H9 (cell line): ENCODE measurements at places on chromosomes 11 and 22. TPM values are rescaled to one million over a fixed set of nuclear protein-coding genes. Genes with fewer than 3 reads are reported as not detected.
A peak's percentile ranks its signal among the peaks of the same experiment; 100 is the strongest.

- H3K4me3 ChIP-seq = no peak overlapping the region
- DNase-seq = no peak
- H3K36me3 ChIP-seq = no peaks in the 10 kb centered on the region
- no peak overlapping the region for H3K27ac ChIP-seq
- H3K27me3 ChIP-seq = no peaks in the 10 kb centered on the region
- H3K4me1 ChIP-seq = no peaks in the 10 kb centered on the region
Measured at GRCh38 chr11:77200351-77201268, 72.6 kb downstream of the MYO7A start.

DNA sequence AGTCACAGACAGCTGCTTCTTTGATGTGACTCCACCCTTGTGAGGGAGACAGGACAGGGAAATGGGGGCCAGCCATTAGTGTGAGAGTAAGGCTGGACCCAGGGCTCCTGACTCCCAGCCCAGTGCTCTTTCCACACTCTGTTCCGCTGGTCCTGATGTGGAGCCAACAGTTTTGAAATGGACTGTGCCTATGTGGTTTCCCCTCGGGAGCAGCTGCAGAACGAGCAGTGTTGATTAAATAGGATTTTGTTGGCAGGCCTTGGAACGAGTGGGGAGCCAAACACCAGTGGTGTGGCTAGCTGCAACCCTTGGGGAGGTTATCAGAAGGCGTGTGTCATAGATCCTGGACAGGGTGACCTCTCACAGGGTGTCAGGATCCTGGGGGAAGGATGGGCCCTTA, 66.5 kb upstream of the AMPD3 start:
- no peak overlapping the region for H3K27ac ChIP-seq
- H3K4me1 ChIP-seq = no peaks in the 10 kb centered on the region
- DNase-seq = no peak

- H3K27ac ChIP-seq = peak overlapping the region; percentile 68
- peaks cover 12% of the 10 kb centered on the region; the same call in 1 of the 2 replicates for H3K4me1 ChIP-seq
- H3K36me3 ChIP-seq = peaks cover 39% of the 10 kb centered on the region
Measured at GRCh38 chr11:61967924-61968757, 707 bp upstream of the FTH1 start.

GRCh38 chr11:96341211-96342013, 1.6 kb downstream of the MAML2 start:
- DNase-seq = peak; percentile 61
- no peak overlapping the region for H3K27ac ChIP-seq
- H3K4me3 ChIP-seq = peak overlapping the region; percentile 84
- peaks cover 16% of the 10 kb centered on the region for H3K4me1 ChIP-seq
- H3K36me3 ChIP-seq = no peaks in the 10 kb centered on the region

- no peak overlapping the region for H3K27ac ChIP-seq
- DNase-seq = no peak
- no peaks in the 10 kb centered on the region for H3K36me3 ChIP-seq
- 0 out of 2 replicates have a peak, but pooled peaks cover 2% of the 10 kb centered on the region for H3K27me3 ChIP-seq
Measured at GRCh38 chr22:39300186-39300830, 19.1 kb downstream of the RPL3 start.

- H3K36me3 ChIP-seq = no peaks in the 10 kb centered on the region
- no peak for DNase-seq
- H3K27ac ChIP-seq = no peak overlapping the region
- H3K4me1 ChIP-seq = peaks cover 11% of the 10 kb centered on the region; the same call in 1 of the 2 replicates
- H3K4me3 ChIP-seq = no peak overlapping the region
Measured at GRCh38 chr11:92711926-92712325, 257.5 kb upstream of the MTNR1B start.

DNA sequence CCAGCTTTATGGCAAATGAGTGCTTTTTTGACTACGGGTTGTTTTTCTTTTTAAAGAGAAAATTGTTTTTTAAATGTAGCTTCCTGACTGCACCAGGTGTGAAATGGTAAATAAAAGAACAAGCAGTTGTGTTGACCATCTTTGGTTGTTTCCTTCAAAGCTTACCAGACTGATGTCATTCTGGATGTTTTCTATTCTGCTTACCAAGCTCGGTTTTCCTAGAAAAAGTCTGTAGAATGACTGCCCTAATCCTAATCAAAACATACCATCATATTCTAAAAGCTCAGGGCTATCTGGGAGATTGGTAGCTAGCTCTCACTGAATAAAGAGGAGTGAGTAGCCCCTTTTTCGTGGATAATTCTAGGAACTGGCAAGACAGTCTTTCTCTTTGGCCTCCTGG, 77.7 kb downstream of the GAB2 start:
- H3K27ac ChIP-seq = no peak overlapping the region
- H3K4me1 ChIP-seq = no peaks in the 10 kb centered on the region
- H3K36me3 ChIP-seq = peaks cover 4% of the 10 kb centered on the region; the same call in 1 of the 2 replicates
- H3K27me3 ChIP-seq = no peaks in the 10 kb centered on the region
- DNase-seq = no peak

DNA sequence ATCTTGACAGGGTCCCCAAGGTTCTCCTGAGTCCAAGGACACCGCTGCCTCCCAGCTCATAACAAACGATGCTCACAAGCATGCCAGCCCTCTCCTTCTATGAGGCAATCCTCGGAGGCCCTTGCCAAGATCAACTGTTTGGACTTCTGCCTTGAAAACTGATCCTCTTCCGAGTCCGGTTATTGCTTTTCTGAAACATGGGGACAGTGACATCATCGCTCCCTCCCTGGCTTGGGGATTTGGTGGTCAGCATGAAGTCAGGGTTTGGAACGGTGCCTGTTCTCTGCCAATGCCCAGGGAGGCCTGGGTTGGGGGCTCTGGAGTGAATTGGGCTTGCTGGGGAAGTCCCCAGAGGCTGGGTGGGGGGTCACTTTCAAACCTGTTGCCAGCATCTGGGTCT, 149.3 kb downstream of the FBXO7 start:
- H3K4me1 ChIP-seq = peaks cover 3% of the 10 kb centered on the region; the same call in 1 of the 2 replicates
- no peak overlapping the region for H3K27ac ChIP-seq
- H3K27me3 ChIP-seq = no peaks in the 10 kb centered on the region
- H3K36me3 ChIP-seq = peaks cover 3% of the 10 kb centered on the region; the same call in 2 of the 3 replicates
- no peak overlapping the region for H3K4me3 ChIP-seq

GRCh38 chr11:14300661-14301304, 58.2 kb downstream of the RRAS2 start:
- DNase-seq = peak; percentile 75
- peaks cover 4% of the 10 kb centered on the region; the same call in 1 of the 2 replicates for H3K36me3 ChIP-seq
- H3K27me3 ChIP-seq = no peaks in the 10 kb centered on the region
- peaks cover 8% of the 10 kb centered on the region; the same call in 1 of the 2 replicates for H3K4me1 ChIP-seq
- H3K4me3 ChIP-seq = no peak overlapping the region

- H3K27ac ChIP-seq = no peak overlapping the region
- peaks cover 2% of the 10 kb centered on the region; the same call in 1 of the 2 replicates for H3K4me1 ChIP-seq
- H3K36me3 ChIP-seq = peaks cover 41% of the 10 kb centered on the region
- H3K27me3 ChIP-seq = no peaks in the 10 kb centered on the region
- no peak for DNase-seq
- peak overlapping the region; percentile 91 for H3K4me3 ChIP-seq
Measured at GRCh38 chr11:841981-842369, 354 bp downstream of the POLR2L start.

GRCh38 chr11:93287434-93287833, 43.1 kb upstream of the DEUP1 start:
- H3K27ac ChIP-seq = no peak overlapping the region
- no peaks in the 10 kb centered on the region for H3K27me3 ChIP-seq
- H3K4me3 ChIP-seq = no peak overlapping the region
- no peaks in the 10 kb centered on the region for H3K36me3 ChIP-seq
- no peak for DNase-seq

- H3K36me3 ChIP-seq = peaks cover 6% of the 10 kb centered on the region
- no peak overlapping the region for H3K4me3 ChIP-seq
- DNase-seq = peak; percentile 73
- no peaks in the 10 kb centered on the region for H3K27me3 ChIP-seq
- peaks cover 4% of the 10 kb centered on the region; the same call in 1 of the 2 replicates for H3K4me1 ChIP-seq
Measured at GRCh38 chr22:41857155-41857859, 24.4 kb downstream of the SREBF2 start.

GRCh38 chr22:36846271-36846670, 14.5 kb upstream of the NCF4 start:
- no peaks in the 10 kb centered on the region for H3K36me3 ChIP-seq
- no peak overlapping the region for H3K27ac ChIP-seq
- DNase-seq = no peak
- H3K4me1 ChIP-seq = no peaks in the 10 kb centered on the region
- H3K27me3 ChIP-seq = no peaks in the 10 kb centered on the region; the same call in 1 of the 2 replicates
- no peak overlapping the region for H3K4me3 ChIP-seq

GRCh38 chr11:47369676-47370075, 8.7 kb downstream of the SPI1 start:
- no peak for DNase-seq
- H3K4me1 ChIP-seq = no peaks in the 10 kb centered on the region
- H3K4me3 ChIP-seq = no peak overlapping the region
- no peak overlapping the region for H3K27ac ChIP-seq

- peaks cover 4% of the 10 kb centered on the region; the same call in 1 of the 2 replicates for H3K4me1 ChIP-seq
- no peak overlapping the region for H3K27ac ChIP-seq
- no peak overlapping the region for H3K4me3 ChIP-seq
- no peaks in the 10 kb centered on the region for H3K36me3 ChIP-seq
- DNase-seq = no peak
Measured at GRCh38 chr11:72598466-72598865, 75.8 kb downstream of the PDE2A start.

DNA sequence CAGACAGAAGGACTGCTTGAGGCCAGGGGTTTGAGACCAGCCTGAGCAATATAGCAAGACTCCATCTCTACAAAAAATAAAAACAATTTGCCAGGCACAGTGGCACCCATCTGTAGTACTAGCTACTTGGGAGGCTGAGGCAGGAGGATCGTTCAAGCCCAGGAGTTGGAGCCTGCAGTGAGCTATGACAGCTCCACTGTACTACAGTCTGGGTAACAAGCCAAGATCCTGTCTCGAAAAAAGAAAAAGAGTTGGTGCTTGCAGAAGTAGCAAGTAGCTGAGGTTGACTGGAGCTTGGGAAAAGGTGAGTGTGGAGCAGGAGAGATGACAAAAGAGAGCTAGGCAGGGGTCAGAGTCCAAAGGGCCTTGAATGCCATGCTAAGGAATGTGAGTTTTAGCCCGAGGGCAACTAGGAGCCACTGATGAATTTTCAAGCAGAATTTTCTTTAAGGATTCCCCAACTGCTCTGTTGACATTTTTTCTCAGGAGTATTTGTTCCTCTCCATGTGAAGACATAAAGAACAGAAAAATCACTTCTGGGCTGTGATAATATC, 3.1 kb downstream of the AP1B1 start:
- no peak overlapping the region for H3K27ac ChIP-seq
- H3K27me3 ChIP-seq = no peaks in the 10 kb centered on the region
- no peaks in the 10 kb centered on the region for H3K36me3 ChIP-seq

DNA sequence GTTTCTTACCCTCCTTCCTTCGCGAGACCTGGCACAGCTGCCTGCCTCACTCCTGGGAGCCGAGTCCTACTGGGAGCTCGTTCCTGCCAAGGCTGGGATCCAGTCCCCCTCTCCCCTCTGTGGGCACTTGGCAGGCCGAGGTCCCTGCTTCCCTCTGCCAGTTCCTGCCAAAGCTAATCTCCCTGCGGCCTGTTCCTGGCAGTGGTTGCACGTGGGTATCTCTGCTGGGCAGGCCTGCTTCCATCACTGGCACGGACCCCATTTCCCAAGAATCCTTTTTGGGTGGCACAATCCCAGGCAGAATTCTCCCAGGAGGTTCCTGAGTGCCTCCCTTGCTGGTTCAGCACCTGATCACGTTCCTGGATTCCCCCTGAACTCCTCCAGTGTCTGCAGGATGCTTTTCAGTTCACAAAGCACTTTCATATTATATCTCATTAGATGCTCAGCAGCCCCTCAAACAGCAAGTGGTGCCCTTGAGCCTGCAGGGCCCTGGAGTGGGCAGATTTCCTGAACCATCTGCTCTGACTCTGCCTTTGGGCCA, 96.5 kb downstream of the RRM1 start:
- DNase-seq = no peak
- peaks cover 2% of the 10 kb centered on the region; the same call in 1 of the 2 replicates for H3K27me3 ChIP-seq
- no peak overlapping the region for H3K27ac ChIP-seq
- no peak overlapping the region for H3K4me3 ChIP-seq

DNA sequence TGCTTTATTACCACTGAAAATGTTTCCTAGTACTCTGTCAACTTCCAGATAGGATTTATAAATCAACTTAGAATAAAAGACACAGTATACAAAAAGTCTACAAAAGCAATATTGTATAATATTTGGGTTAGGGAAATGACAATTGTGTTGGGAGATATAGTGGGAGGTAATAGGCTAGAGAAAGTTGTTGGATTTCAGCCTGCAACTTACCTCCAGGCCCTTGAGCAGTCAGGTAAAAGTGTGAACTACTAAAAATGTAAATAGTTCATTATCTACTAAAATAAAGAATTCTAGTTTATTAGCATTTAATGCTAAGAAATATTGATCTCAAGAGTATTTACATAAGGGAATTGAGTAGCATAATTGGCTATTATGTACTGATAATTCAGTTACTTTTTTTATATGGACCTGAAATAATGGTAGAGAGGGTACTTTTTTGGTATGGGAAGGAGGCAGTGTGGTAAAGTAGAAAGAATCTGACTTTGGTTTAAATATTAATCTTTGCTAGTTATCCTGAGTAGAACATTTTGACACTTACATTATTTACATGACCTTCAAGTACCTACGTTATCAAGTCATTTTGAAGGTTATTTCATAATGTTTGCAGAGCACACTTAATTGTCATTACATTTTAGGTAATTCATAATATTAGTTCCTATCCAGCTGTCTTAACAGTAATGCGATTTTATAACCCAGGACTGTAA, 55.0 kb downstream of the DYNC2H1 start:
- DNase-seq = no peak
- H3K36me3 ChIP-seq = no peaks in the 10 kb centered on the region
- H3K27me3 ChIP-seq = no peaks in the 10 kb centered on the region
- H3K27ac ChIP-seq = no peak overlapping the region
- no peaks in the 10 kb centered on the region for H3K4me1 ChIP-seq

GRCh38 chr22:30506507-30506968, 1.0 kb upstream of the SEC14L4 start:
- DNase-seq = no peak
- H3K27ac ChIP-seq = no peak overlapping the region
- no peaks in the 10 kb centered on the region for H3K27me3 ChIP-seq
- H3K4me3 ChIP-seq = no peak overlapping the region

GRCh38 chr22:42310291-42311015, 40.0 kb upstream of the TCF20 start:
- H3K36me3 ChIP-seq = no peaks in the 10 kb centered on the region
- H3K27me3 ChIP-seq = no peaks in the 10 kb centered on the region
- DNase-seq = no peak
- H3K27ac ChIP-seq = no peak overlapping the region
- no peak overlapping the region for H3K4me3 ChIP-seq

DNA sequence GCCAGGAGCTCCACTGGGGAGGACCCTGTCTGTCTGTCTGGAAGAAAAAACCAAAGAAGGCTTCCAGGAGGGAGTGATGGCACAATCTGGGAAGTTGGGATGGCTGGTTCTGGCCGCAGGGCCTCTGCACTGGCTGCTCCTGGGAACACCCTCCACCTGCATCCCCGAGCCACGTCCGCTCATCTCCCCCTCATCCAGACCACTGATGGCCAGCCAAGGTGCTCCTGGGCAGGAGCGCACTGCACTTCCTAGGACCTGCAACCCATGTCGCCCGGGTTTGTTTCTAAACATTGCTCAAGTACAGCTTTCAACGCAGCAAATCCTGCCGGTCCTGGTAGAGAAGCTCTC, 4.9 kb upstream of the IFITM10 start:
- no peaks in the 10 kb centered on the region for H3K27me3 ChIP-seq
- no peak for DNase-seq
- H3K4me3 ChIP-seq = no peak overlapping the region
- no peaks in the 10 kb centered on the region for H3K4me1 ChIP-seq
- no peak overlapping the region for H3K27ac ChIP-seq

The AGBL2 gene
- 3.0 and 4.3 TPM in 2 replicates for total RNA-seq

The CHRM4 gene
- 1.0 and 1.1 TPM in 2 replicates for total RNA-seq

The PKDREJ gene
- 0.04 and 0.09 TPM in 2 replicates for total RNA-seq

The MUC5AC gene
- not detected in 2 replicates for total RNA-seq

The MN1 gene
- 2.7 and 2.8 TPM in 2 replicates for total RNA-seq

The C11orf97 gene
- not detected in 2 replicates for total RNA-seq

The TRIM48 gene
- total RNA-seq = not detected in 2 replicates

The KCTD14 gene
- total RNA-seq = 12.5 and 13.8 TPM in 2 replicates

The PHOX2A gene
- 1.1 and 1.4 TPM in 2 replicates for total RNA-seq

The OR8D4 gene
- total RNA-seq = not detected in 2 replicates
